Right ventricle myocardium inferior (tissue), 1 donor: ENCODE measurements at places on chromosomes 1 and 21.

- peak; percentile 83 for DNase-seq
Measured at GRCh38 chr1:111204201-111204982, 3.9 kb upstream of the DENND2D start.

DNA sequence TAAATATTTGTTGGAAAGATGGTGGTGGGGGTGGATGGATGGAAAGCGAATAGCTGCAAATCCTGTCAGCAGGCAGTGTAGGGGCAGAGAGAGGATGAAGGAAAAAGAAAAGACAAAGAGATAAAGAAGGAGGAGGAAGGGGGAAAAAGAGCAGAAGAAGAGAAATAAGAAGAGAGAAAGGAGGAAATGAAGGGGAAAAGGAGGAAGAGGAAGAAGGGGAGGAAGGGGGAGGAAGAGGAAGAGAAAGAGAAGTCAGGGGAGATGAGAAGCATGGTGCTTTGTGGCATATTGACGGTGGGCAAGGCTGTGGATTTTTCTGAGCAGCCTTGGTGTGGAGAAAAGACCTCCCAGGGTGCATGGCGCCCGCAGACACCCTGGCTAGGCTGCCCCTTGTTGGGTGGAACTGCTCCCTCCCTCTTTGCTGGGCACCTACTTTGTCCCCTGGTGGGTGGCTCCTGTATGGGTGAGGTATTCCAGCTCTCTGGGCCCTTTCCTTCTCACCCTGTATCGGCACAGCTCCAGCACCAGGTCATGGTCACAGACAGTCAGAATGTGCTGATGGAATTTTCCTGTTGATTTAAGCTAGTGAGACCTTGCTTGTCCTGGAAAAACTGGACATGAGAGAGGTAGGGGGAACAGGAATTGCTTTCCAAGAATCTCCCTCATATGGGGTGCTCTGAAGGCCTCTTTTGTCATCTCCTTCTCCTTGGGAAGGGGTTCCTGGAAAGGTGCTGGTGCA, 45.7 kb upstream of the TLR5 start:
- no peak for DNase-seq

GRCh38 chr1:16391411-16391810, 24.4 kb downstream of the SZRD1 start:
- no peak for DNase-seq

DNA sequence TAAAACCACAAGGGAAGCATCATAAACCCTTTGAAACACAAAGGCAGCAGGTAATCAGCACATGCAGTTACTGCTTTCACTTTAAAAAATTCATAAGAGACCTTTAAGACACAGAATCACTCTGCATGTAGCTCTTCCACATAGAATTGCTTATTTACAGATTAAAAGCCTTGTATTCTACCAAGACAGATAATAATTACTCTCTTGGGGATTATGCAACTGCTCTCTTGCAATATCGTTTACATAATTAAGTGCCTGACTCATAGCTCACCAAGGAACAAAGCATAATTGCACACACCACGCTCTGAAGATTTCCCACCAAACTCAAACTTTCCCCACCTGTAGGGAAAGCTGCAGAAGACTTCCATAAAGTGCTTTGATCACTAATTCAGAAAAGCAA, 87.9 kb downstream of the VAV3 start:
- no peak for DNase-seq

GRCh38 chr1:63116016-63116415, 206.4 kb upstream of the FOXD3 start:
- DNase-seq = no peak

GRCh38 chr1:116435806-116436610, 63.0 kb downstream of the ATP1A1 start:
- no peak for DNase-seq

- no peak for DNase-seq
Measured at GRCh38 chr1:199945591-199945990, 81.9 kb upstream of the NR5A2 start.

GRCh38 chr21:42343101-42343500, 7.7 kb downstream of the TFF2 start:
- DNase-seq = no peak

- DNase-seq = peak; percentile 89
Measured at GRCh38 chr1:39623053-39623452, 16.4 kb downstream of the HEYL start.

- no peak for DNase-seq
Measured at GRCh38 chr1:77395051-77395450, 113.2 kb downstream of the AK5 start.

DNA sequence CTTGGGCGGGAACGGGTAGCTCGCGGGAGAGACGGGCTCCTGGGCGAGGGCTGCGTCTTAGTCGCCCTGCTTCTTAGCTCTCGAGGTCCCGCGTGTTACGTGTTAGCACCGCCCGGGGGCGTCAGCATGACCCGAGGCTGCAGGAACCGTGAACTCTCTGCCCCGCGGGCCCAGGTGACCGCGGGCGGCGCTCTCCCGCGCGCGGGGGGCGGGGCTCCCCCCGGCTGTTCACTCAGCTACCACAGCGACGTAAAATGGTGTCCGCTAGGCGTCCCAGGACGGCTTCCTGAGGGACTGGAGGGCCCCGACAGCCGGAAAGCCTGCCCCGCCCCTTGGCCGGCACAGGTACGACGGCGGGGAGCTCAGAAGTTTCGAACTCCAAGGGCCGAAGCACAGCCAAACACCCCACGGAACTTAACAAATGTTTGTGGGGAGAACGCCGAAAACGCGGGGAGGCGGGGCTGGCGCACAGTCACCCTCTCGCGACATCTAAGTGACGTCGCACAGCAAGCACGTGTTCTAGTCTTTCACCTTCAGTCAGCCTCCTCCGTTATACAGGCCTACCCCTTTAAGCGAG, 780 bp upstream of the RBM15 start:
- DNase-seq = peak; percentile 96

- DNase-seq = no peak
Measured at GRCh38 chr1:91924146-91924545, 25.1 kb upstream of the BRDT start.

DNA sequence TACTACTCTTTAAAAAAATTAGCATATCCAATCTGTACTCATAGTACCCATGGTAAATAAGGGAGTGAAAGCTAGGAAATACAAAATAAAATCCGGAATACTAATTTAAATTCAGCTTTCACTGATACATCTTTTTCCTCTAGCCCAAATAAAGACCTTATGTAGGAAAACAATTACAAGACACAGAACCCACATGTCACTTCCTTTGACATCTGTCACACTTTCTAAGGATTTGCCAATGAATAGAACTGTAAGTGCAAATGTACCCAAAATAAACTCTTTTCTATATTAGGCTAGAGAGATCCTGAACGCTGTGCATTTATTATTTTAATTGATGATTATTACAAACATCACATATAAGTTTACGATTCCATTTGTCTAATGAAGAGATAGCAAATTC, 393.0 kb downstream of the LRRIQ3 start:
- DNase-seq = no peak

DNA sequence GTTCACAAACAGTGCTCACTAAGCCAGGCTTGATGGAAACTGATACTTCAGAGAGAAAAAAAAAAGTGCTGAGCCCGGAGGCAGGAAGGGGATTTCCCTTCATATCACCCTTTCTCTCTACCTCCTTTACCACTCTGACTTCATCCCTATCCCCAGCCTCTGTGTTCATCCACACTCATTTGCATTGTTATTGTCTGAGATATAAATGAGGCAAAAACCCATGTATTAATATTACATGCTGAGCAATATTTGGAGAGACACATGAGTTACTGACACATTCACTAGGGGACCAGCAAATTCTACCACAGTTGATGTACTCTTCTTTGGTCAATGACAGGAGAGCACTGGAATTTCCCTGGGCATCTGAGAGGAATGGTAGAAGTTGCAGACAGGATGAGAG, 175.8 kb downstream of the TNFSF18 start:
- DNase-seq = no peak
